ENCODE measurements at places on chromosomes 7 and 10. TPM values are rescaled to one million over a fixed set of nuclear protein-coding genes. Genes with fewer than 3 reads are reported as not detected.

The HOXA7 gene
- 22.7 TPM for polyA plus RNA-seq

The SLC35B4 gene
- 32.5 TPM for polyA plus RNA-seq

The OTUD1 gene
- 23.8 TPM for polyA plus RNA-seq

The ITGB8 gene
- polyA plus RNA-seq = 55.7 TPM

The UPK3BL2 gene
- polyA plus RNA-seq = 18.5 TPM

The SLC29A3 gene
- 7.0 TPM for polyA plus RNA-seq

The STRIP2 gene
- polyA plus RNA-seq = 5.7 TPM

The GIGYF1 gene
- 42.7 TPM for polyA plus RNA-seq

The FAM24B gene
- 6.6 TPM for polyA plus RNA-seq
